ENCODE measurements at places on chromosomes 7 and 10.

DNA sequence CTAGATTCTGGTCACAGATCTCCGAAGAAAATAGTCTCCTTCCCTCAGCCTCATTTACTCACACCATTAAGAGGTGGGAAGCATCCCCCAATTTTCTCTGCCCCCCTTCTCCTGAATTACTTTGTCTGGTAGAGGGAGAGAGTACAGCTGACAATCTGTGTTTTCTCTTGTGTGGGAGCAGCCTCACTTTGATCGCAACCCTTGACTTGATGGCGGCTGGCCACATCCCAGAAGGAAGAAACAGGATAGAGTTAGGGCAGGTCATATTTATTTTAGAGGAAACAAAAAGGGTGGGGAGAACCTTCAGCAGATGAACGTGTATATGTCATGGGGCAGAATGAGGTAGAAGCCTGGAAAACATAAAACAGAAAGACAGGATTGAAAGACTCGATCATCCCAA is 82.4 kb upstream of the FAM171A1 start:
- H3K36me3 ChIP-seq, result no peaks in the 10 kb centered on the region
- H3K4me1 ChIP-seq, result no peaks in the 10 kb centered on the region
- H3K27ac ChIP-seq, result no peak overlapping the region
- H3K4me3 ChIP-seq, result no peak overlapping the region
- H3K27me3 ChIP-seq, result no peaks in the 10 kb centered on the region

DNA sequence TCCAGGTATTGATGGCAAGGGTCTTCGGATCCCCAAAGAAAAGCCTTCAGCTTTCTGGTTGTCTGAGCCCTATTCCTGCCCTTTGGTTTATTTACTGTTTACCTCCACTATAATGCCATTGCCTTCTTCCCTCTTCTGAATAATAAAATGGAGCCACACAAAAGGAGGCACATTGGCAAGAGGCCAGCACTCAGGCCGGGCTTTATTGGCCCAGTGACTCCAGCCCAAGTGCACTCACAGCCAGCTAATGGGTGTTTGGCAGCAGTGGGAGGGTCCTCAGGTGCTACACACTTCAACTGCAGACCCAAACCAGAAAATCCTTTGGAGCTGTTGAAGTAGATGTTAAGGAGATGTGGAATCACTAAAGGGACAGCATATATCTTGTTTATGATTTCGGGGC is 336.0 kb downstream of the PLXNA4 start:
- no peak overlapping the region for H3K4me3 ChIP-seq
- no peaks in the 10 kb centered on the region for H3K36me3 ChIP-seq
- no peaks in the 10 kb centered on the region for H3K4me1 ChIP-seq
- no peaks in the 10 kb centered on the region for H3K27me3 ChIP-seq
- H3K27ac ChIP-seq, result no peak overlapping the region

GRCh38 chr7:129095258-129095657 is 40.3 kb upstream of the TNPO3 start:
- no peak overlapping the region for H3K27ac ChIP-seq
- H3K4me3 ChIP-seq, result no peak overlapping the region
- no peak for DNase-seq

DNA sequence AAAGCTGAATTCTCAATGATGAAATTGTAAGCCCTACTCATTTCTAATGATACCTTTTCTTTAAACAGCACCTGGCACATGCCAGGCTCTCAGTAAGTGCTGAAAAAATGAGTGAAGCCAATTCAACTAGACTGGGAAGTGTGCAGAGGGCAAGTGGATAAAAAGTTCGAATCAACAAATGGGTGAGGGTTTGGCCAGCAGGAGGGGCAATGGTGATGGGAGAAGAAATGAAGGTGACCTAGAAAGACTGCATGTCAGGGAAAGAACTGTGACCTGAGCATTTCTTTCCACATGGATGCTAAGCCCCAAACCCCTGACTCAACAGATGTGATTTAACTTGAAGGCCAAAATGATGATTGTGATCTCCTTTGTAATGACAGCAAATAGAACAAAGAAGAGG is 54.6 kb downstream of the DKK1 start:
- DNase-seq, result no peak
- H3K4me3 ChIP-seq, result no peak overlapping the region
- no peaks in the 10 kb centered on the region for H3K36me3 ChIP-seq
- H3K4me1 ChIP-seq, result no peaks in the 10 kb centered on the region

- no peaks in the 10 kb centered on the region for H3K36me3 ChIP-seq
- H3K27me3 ChIP-seq, result no peaks in the 10 kb centered on the region
- no peak overlapping the region for H3K4me3 ChIP-seq
- no peak overlapping the region for H3K27ac ChIP-seq
- DNase-seq, result no peak
Observed at GRCh38 chr7:115273139-115273772, 351.4 kb downstream of the MDFIC start.

All from SJCRH30 (cell line).